Stimulated activated naive B cell treated with anti-CD40 and anti-IgM and Interleukin-4, amounts not matched to agents 10 μg/mL and 1 μg/mL and 100 μg/mL, for 72 hours (primary cell): ENCODE measurements at places on chromosomes 3 and 15.

- no peaks in the 10 kb centered on the region for H3K4me1 ChIP-seq
- no peaks in the 10 kb centered on the region for H3K36me3 ChIP-seq
- H3K27me3 ChIP-seq: peaks cover 6% of the 10 kb centered on the region
- no peak for DNase-seq
- H3K4me3 ChIP-seq: no peak overlapping the region
- H3K27ac ChIP-seq: no peak overlapping the region
These were observed 109.5 kb upstream of the PFN2 start for GRCh38 chr3:150080058-150080730.

DNA sequence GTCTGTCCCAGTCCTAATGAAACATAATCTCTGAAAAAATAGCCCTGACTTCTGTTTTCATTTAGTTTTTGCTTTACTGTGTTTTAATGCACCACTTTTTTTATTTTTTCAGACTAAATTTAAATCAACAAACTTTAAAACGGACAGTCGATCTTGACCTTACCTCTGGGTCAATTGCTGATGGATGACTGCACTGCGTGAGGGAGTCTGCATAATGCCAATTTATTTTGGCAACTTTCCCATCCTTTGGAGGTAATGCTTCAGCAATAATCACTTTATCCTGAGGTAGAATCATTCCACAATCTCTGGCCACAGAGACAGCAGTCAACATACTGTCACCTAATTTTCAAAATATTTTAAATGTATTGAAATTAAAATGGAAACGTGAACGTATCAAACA lies 32.5 kb upstream of the GP5 start:
- H3K4me1 ChIP-seq: no peaks in the 10 kb centered on the region
- no peaks in the 10 kb centered on the region for H3K27me3 ChIP-seq
- DNase-seq: no peak
- H3K27ac ChIP-seq: no peak overlapping the region
- H3K4me3 ChIP-seq: no peak overlapping the region

GRCh38 chr15:72481015-72481659 lies 7.0 kb downstream of the ARIH1 start:
- H3K27ac ChIP-seq: peak overlapping the region; percentile 71
- peaks cover 41% of the 10 kb centered on the region for H3K36me3 ChIP-seq
- no peak for DNase-seq
- H3K4me1 ChIP-seq: peaks cover 58% of the 10 kb centered on the region
- no peak overlapping the region for H3K4me3 ChIP-seq
- H3K27me3 ChIP-seq: no peaks in the 10 kb centered on the region

DNA sequence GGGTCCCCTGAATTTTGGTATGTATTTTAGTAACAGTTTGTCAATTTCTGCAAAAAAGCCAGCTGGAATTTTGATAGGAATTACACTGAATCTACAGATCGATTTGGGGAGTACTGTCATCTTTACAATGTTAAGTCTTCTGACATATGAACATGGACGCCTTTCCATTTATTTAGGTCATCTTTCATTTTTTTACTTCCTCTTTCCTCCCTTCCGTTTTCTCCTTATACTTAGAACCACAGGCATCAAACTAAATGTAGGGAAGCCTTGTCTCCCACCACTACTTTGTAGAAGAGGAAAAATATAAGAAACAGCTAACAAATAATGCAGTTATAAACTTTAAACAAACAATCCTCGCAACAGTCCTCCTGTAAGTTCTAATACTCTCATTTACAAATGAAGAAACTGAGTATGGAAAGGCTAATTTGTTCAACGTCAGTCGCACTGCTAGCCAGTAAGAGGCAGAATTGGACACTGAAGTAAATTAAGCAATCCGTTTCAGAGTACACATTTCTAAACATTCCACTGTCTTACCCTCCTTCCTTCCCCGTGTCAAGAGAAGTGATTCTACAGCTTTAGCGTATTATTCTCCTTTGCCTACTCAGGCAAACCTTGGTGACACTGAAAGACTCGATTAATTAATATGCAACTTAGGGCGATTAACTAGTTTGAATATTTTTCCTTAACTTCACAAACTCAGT lies 25.6 kb downstream of the RHOA start:
- peak overlapping the region; percentile 78 for H3K4me3 ChIP-seq
- H3K4me1 ChIP-seq: peaks cover 61% of the 10 kb centered on the region
- H3K27ac ChIP-seq: peak overlapping the region; percentile 94
- H3K27me3 ChIP-seq: no peaks in the 10 kb centered on the region

GRCh38 chr15:35505809-35506208 lies 40.2 kb downstream of the DPH6 start:
- no peak overlapping the region for H3K4me3 ChIP-seq
- H3K27me3 ChIP-seq: no peaks in the 10 kb centered on the region
- no peaks in the 10 kb centered on the region for H3K4me1 ChIP-seq

- DNase-seq: no peak
- H3K4me3 ChIP-seq: no peak overlapping the region
- H3K27me3 ChIP-seq: no peaks in the 10 kb centered on the region
- no peak overlapping the region for H3K27ac ChIP-seq
These were observed 78.9 kb downstream of the CDIN1 start for GRCh38 chr15:36658312-36658711.

DNA sequence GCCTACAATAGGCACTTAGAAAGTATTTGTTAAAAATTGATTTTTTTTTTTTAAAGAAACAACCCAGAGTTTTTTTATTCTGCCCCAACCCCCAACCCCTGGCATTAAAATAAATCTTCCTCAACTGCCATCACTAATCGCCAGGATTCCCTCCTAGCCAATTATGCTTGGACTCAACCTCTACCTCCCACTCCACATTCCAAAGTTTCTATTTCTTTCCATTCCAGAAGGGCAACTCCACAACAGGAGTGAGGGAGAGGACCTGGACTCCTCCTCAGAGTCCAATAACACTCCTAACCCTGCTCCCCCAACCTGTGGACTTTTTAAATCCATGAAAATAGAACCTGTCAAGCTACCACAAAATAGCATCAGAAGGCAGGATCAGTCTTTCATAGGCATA lies 99.4 kb downstream of the ADAMTS9 start:
- H3K4me1 ChIP-seq: no peaks in the 10 kb centered on the region
- DNase-seq: no peak
- no peaks in the 10 kb centered on the region for H3K27me3 ChIP-seq
- no peak overlapping the region for H3K27ac ChIP-seq

DNA sequence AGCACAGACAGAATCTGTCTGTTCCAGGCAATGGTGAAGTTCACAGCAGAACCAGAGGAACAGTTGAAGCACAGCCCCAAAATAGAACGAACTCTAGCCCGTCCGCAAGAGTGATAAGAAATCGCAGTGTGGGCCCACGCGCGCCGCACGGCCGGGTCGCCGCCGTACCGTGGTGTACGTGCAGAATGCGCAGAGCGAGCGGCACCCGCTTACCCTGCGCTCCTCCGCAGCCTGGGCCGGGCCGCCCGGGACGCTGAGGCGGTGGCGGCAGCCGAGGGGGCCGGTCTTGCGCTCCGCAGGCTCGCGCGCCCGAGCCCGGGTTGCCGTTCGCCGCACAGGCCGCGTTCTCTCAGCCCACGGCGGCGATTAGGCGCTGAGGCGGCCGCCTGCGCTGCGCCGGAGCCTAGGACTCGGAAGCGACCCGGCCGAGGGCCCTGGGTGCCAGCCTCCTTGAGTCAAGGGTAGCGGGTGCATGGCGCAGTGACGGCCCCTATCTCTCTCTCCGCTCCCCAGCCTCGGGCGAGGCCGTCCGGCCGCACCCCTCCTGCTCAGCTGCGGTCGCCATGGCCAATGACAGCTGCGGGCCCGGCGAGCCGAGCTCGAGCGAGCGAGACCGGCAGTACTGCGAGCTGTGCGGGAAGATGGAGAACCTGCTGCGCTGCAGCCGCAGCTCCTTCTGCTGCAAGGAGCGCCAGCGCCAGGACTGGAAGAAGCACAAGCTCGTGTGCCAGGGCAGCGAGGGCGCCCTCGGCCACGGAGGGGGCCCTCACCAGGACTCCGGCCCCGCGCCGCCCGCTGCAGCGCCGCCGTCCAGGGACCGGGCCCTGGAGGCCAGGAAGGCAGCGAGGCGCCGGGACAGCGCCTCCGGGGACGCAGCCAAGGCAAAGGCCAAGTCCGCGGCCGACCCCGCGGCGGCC lies 20.5 kb downstream of the WDR73 start:
- peak overlapping the region; percentile 96 for H3K4me3 ChIP-seq
- peaks cover 11% of the 10 kb centered on the region for H3K36me3 ChIP-seq
- H3K27me3 ChIP-seq: no peaks in the 10 kb centered on the region
- H3K27ac ChIP-seq: peak overlapping the region; percentile 92
- DNase-seq: peak; percentile 46

DNA sequence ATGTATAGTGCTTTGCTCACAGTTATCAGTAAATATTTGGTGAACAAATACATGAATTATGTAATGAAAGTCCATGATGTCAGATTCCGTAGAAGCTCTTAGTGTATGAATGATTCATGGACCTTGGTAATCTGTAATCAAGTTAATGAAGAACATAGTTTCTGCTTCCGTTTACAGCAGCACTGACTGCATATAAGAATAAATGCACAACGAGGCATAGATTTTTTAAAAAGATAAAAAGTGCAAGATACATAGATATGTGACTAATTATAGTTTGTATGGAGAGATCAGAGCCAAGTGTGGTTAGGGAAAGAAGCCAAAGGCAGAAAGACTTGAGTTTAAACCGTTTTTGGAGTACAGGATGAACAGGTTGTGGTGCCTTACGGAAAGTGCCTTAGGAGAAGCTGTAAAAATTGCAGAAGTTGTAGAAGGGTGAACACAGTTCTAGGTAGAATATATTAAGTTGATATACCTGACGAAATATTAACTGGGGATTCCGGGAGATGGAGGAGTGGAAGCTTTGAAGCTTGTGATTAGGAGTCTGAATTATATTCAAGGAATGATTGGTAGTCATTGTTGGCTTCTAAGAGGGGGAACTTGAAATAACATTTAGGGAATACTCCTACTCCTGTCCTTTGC lies 293.1 kb downstream of the NLGN1 start:
- DNase-seq: no peak
- H3K4me3 ChIP-seq: no peak overlapping the region
- H3K27me3 ChIP-seq: no peaks in the 10 kb centered on the region
- H3K4me1 ChIP-seq: no peaks in the 10 kb centered on the region
- no peak overlapping the region for H3K27ac ChIP-seq

GRCh38 chr15:32679298-32679690 lies 37.8 kb downstream of the SCG5 start:
- no peaks in the 10 kb centered on the region for H3K4me1 ChIP-seq
- no peaks in the 10 kb centered on the region for H3K36me3 ChIP-seq
- H3K4me3 ChIP-seq: no peak overlapping the region
- no peak overlapping the region for H3K27ac ChIP-seq
- H3K27me3 ChIP-seq: no peaks in the 10 kb centered on the region
- DNase-seq: no peak

GRCh38 chr3:158368271-158368670 lies 202.7 kb upstream of the MLF1 start:
- no peaks in the 10 kb centered on the region for H3K4me1 ChIP-seq
- no peak overlapping the region for H3K27ac ChIP-seq
- no peak overlapping the region for H3K4me3 ChIP-seq
- H3K36me3 ChIP-seq: peaks cover 9% of the 10 kb centered on the region
- no peak for DNase-seq

DNA sequence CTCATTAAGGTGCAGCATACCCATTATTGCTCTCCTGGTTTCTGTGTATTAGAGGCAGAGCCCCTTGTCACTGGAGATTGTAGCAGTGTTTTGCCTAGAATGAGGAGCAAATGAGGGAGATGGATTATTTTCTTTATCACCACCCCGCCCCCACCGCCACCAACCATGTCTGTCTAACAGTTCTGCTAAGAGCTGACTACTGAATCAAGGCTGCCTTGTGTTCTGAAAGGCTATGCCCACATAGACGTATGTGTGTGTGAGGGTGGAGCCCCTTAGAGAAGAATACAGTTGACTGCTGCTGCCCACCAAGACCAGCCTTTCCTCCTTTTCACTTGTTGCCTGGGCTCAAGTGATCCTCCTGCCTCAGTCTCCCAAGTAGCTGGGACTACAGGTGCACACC lies 47.4 kb downstream of the RAD54L2 start:
- no peaks in the 10 kb centered on the region for H3K27me3 ChIP-seq
- no peak for DNase-seq
- peaks cover 10% of the 10 kb centered on the region for H3K4me1 ChIP-seq
